Stimulated activated CD8-positive, alpha-beta memory T cell treated with anti-CD3 and anti-CD28 coated beads, Interleukin-4, amount 100 ng/mL, for 4 hours (primary cell): ENCODE measurements at places on chromosomes 4 and X.
A peak's percentile ranks its signal among the peaks of the same experiment; 100 is the strongest.

DNA sequence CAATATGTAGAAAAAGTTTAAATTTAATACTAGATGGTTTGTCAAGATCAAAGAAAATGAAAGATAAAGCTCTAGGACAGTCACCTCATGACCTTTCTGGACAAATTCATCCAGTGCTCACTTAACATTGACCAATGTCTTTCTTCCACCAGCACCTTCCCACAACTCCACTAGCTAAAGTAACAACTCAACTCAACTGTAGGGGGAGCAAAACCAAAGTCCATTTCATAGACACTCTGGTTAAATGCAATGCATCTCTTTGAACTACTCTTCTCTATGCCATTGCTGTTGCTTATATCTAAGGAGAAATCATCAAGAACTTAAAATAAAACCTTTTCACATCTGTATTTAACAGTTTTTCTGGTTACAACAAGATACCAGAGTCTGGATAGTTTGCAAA, 25.1 kb downstream of the UGT2B4 start:
- no peak for DNase-seq

GRCh38 chrX:78650906-78651437, 8.2 kb downstream of the RTL3 start:
- no peak for DNase-seq

DNA sequence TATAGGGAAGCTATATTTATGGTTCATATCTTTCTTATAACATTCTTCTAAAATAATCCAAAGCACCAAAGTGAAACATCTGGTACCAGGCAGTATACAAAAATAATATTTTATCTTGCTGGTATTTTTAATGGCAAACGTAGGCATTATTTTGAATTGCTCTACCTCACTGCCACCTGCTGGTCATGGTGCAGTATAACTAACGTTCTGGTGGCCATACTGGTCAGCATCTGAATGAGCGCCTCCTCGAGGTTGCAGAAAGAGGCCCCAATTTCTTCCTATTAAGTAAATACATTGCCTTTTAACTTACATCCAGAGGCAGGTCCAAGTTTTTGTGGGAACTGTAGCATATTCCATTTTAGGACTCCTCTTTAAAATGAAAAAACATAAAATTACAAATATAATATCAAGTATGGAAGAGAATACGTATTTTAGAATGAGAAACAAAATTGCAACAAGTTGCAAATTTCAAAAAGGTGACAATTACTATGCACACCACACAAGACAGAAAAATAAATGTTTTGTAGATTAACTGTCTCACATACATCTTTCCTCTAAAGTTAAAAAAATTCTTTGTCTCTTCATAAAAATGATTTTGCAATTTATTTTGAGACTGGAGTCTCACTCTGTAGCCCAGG, 22.9 kb upstream of the CWH43 start:
- peak; percentile 49 for DNase-seq

DNA sequence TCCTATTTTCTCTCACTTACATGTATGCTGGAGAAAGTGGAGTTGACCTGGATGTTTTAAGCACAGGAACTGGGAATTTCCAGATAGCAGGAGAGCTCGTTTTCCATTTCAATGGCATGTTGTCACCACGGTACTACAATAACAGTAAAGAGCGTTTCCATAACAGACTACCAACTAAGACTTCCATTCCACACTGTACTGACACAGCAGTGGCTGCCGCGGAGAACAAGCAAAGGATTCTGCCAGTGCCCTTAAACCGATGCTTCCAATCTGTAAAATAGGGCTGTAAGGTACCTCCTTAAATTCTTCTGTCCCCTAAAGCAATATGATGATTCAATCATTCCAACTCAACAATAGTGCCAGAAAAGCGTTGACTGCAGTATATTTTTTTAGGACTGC, 143.9 kb downstream of the KLHL13 start:
- DNase-seq = no peak

GRCh38 chrX:65894133-65894532, 145.7 kb downstream of the VSIG4 start:
- no peak for DNase-seq

DNA sequence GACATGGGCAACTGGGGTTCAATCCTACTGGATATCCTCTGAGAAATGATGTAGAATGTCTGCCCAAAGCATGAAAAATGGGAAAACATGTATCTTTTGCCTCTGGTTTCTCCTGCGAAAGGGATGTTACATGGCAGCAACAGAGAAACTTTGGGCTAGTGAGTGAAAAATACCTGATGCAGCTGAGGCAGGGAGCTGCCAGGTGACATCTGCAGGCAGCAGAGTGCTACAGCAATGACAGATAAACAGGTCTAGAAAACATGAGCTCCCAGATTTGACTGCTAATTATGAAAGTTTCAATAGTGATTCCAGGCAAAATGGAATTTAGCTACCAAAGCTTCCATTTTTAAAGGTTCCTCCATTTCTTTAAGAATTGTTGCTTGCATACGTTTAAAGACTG, 4.8 kb upstream of the CXCL1 start:
- DNase-seq = no peak

DNA sequence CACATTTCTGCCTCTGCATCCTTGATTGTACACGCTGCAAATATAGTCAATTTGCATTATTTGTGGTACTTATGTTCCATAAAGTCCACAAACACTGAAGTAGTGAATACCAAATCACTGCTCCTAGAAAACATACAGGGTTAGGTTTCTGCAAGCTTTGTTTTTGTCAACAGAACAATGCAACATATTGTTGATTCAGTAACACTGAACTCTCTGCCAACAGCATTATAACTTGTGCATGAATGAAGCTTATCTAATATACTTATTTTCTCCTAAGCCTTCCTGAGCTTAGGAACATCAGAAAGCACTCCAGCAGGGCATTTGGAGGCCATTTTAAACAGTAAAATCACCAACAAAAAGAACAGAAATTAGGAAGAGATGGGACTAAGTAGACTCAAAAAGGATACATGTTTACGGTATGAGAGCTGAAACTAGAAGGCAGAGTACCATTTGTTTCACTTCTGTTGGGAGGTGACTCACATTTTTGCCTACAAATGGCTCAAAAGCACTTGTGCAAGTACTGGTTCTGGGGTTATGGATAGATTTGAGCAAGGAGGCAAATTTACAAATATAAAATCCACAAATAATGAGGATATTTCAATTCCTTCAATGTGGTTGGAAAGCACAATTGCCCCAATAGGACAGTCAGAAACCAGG, 14.1 kb downstream of the COX18 start:
- no peak for DNase-seq

- DNase-seq = no peak
Measured at GRCh38 chrX:84240848-84241565, 53.0 kb upstream of the RPS6KA6 start.

GRCh38 chr4:4859799-4860599, 534 bp downstream of the MSX1 start:
- no peak for DNase-seq

DNA sequence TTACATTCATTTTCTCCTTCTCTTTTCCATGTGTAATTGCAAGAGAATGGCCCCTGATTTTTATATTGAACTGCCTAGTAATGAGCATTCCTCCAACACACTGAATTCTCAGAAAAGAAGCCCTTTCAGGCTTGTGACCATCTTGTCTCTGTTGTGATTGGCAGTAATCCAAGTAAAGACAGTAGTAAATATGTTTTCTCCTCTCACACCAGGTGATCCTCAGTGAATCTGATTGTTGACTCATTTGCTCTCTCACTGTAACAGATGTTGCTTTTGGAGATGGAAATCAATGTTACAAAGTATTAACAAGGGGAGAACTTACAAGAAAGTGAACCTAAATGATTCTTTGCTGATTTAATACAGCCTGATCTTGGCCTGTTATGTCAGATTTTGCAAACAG, 271.0 kb downstream of the AFF2 start:
- no peak for DNase-seq

- DNase-seq = no peak
Measured at GRCh38 chr4:15515106-15515505, 45.4 kb downstream of the CC2D2A start.

GRCh38 chr4:4842476-4843441, 16.7 kb upstream of the MSX1 start:
- no peak for DNase-seq

DNA sequence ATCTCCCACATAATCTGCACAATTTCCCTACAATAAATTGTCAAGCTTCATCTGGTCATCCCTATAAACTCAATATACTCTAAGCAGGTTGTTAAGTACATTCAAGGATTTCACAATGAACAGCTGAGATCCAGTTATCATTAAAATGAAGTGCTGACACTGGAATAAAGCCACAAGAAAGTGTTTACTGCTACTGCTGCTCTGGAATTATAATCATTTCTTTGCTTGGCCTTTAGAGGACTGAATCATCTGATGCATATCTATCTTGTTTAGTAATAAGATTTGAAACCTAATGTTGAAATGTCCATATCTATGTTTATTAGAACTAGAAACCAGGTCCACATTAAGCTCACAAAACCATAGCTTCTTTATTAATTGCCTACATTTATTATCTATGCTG, 338.6 kb upstream of the ZFP42 start:
- DNase-seq = no peak

DNA sequence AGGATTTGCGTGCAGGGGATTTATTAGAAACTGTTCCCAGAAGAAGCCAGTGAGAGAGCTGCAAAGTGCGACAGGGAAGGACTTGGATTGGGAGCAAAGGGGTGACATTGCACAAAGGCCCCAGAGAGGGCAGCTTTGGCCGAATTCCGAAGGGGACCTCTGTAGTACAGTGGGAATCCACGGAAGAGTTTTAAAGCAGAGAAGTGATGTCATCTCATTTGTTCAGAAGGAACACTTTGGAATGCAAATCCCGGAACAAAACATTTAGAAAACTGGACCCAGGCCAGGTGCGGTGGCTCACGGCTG, 71.7 kb downstream of the FAM184B start:
- DNase-seq = no peak

GRCh38 chrX:111928456-111928855, 52.5 kb downstream of the TRPC5OS start:
- no peak for DNase-seq

DNA sequence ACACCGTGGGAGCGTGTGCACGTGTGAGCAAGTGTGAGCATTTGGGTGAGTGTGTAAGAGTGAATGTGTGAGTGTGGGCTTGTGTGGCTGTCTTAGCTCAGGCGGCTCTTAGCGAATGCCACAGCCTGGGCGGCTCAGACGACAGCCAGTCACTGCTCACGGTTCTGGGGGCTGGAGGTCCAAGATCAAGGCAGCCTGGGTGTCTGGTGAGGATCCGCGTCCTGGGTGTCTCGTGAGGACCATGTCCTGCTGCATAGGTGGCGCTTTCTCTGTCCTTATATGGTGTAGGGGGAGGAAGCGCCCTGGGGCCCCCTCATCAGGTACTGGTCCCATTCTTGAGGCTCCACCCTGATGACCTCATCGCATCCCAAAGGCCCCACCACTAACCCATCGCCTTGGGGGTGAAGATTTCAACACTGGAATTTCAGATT, 4.5 kb downstream of the DOK7 start:
- DNase-seq = no peak

DNA sequence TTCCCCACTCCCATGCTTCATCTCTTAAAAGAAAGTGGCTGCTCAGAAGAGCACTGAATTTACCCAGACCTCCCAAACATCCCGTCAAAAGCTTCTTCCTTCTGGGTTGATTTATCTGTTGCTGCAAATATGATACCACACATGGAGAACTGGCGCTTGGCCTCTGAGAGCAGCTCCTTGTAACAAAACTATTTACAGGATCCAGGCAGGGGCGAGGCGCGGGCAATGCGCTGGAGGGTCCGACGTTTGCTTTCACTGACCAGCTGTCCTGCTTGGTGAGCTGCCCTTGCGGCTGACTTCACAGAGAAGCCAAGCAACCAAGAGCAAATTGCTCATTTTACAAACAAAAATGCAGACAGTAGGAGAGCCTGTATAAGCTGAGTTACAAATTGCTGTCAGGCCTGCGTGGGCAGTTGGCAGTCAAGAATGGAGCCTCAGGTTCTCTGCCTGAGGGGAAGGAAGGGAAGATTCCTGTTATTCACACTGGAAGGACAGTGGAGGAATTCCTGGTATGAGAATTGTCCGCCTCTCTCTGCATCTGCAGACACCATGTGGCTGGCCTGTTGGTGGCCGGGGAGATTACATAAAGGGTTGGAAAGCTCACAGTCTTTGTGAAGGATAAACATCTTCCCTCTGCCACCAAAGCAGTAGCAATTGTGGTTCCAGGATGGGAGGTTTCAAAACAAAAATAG, 192.2 kb upstream of the LEF1 start:
- DNase-seq = no peak

DNA sequence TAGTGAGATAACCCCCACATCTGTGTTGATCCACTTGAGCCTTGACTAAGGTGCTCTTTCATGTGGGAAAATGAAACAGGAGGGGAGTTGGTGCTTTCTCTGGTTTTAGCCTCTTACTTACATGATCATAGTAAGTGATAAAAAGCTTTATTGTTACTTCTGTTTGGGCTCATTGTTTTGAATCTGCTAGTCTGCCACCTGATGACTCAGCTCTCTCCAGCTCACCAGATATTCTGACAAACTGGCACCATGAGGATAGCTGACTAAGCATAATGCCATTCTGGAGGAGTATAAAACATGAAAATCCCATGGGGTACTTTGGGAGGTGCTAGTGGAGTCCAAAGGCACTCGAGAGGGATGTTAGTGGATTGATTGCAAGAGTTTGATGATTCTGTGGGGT, 824.0 kb downstream of the RAPGEF2 start:
- no peak for DNase-seq

DNA sequence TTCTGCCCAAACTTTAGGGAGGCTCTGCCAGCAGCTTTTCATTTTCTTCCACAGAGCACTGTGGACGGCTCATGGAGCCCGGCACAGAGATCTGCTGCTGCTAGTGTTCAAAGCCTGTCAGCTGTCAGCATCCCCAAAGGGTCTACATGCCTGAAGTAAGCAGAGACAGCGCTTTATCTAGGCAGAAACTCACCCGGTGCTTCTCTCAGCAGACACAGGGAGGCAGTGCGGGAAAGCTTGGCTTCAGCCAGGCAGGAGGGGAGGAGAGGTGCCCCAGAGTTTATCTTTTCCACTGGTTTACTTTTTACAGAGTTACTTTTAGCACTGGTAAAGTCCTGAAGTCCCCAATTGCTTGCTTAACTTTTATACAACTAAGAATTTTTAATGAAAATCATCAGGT, 339.3 kb downstream of the NKX6-1 start:
- DNase-seq = no peak

DNA sequence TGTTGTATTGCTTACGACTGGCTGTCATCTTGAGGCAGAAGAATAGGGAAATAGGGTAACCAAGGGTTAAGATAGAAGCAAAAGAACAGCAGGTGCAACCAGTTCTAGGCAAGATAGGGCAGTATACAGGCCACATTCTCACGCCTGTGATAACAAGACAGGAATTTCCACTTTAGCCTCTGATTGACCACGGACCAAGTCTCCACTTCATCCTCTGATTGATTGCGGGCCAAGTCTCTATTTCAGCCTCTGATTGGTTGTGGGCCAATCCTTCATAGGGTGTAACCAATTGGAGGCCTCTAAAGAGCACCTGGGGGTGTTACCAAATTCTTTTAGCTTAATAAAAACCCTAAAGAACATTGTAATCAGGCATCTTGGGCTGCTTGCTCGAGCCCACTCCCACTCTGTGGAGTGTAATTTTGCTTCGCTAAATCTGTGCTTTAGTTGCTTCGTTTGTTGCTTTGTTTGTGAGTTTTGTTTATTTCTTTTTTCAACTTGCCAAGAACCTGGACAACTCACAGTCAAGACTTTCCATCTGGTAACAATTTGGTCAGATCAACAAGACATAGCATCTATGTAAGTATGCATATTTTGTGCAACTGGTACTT, 8.7 kb upstream of the TBC1D9 start:
- no peak for DNase-seq
